ENCODE measurements at places on chromosomes 6 and 20. TPM values are rescaled to one million over a fixed set of nuclear protein-coding genes. Genes with fewer than 3 reads are reported as not detected.

Gene CCM2L
- total RNA-seq: not detected

Gene SRSF12
- total RNA-seq: 3.7 TPM

Gene SLC12A5
- total RNA-seq: 1.7 TPM

Gene OR2J3
- not detected for total RNA-seq

Gene RAET1L
- total RNA-seq: not detected

Gene BMP2
- total RNA-seq: 0.68 TPM

Gene RCAN2
- total RNA-seq: 27.9 TPM

- H3K4me1 ChIP-seq: peaks cover 40% of the 10 kb centered on the region
- H3K36me3 ChIP-seq: peaks cover 7% of the 10 kb centered on the region
- H3K4me3 ChIP-seq: no peak overlapping the region
- H3K27ac ChIP-seq: no peak overlapping the region
These were observed 62.4 kb downstream of the AIG1 start for GRCh38 chr6:143123081-143123480.

DNA sequence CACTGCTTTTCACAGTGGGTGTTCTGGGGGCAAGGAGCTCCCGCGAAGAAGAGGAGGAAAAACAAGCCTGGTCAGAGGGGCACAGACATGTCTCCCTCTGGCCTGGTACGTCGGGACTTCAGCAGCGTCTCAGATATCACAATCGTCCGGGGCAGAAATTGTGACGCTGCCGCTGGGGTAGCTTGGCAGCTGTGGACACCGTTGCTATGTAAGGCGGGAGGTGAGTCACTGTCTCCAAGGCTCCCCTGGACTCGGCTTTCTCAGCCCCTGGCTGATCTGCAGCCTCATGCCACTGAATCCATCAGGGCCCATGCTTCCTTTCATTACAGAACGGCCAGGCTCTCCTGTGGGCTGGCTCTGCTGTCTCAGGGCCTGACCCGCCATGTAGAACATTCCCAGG lies 98.7 kb downstream of the SULF2 start:
- no peaks in the 10 kb centered on the region for H3K36me3 ChIP-seq
- no peak overlapping the region for H3K4me3 ChIP-seq
- H3K27me3 ChIP-seq: peaks cover 2% of the 10 kb centered on the region
- peak; percentile 92 for DNase-seq
- peak overlapping the region; percentile 95 for H3K27ac ChIP-seq

GRCh38 chr6:15313367-15313766 lies 67.5 kb downstream of the JARID2 start:
- no peak overlapping the region for H3K27ac ChIP-seq
- H3K27me3 ChIP-seq: no peaks in the 10 kb centered on the region
- no peaks in the 10 kb centered on the region for H3K36me3 ChIP-seq
- no peak overlapping the region for H3K4me3 ChIP-seq
- DNase-seq: no peak

GRCh38 chr6:147724454-147724853 lies 216.0 kb downstream of the SAMD5 start:
- H3K27me3 ChIP-seq: no peaks in the 10 kb centered on the region
- no peak for DNase-seq
- H3K27ac ChIP-seq: no peak overlapping the region
- H3K4me3 ChIP-seq: no peak overlapping the region
- no peaks in the 10 kb centered on the region for H3K4me1 ChIP-seq

DNA sequence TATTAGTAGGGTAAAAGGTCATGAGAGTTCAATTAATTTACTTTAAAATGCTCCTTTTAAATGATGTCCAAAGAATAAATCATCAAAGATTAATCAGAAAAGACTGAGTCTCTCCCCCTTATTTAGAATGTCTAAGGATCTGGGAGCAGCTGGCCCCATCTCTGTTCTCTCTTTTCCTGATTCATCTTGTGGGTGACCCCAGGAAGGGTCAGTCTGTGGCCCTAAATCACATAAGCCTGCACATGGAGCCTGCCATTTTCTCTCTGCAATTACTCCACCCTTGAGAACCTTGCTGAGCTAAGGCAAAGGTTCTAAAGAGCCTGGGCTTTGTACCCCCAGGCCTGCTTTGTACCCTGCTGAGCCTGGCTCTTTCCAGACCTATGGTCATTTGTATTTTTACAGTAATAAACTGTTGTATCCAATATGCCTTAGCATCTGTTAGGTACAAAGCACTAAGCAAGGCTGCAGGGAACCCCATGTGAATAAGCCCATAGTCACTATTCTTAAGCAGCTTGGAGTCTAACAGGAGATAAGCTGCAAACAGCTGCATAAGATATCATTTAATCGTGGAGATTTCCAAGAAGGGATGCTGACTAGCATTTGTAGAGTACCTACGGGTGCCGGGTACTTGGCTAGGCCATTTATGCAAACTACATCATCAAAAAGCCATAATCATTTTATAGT lies 431.0 kb upstream of the MARCKS start:
- H3K27me3 ChIP-seq: no peaks in the 10 kb centered on the region
- H3K36me3 ChIP-seq: peaks cover 2% of the 10 kb centered on the region
- peaks cover 4% of the 10 kb centered on the region for H3K4me1 ChIP-seq
- no peak overlapping the region for H3K27ac ChIP-seq

- peak overlapping the region; percentile 56 for H3K4me3 ChIP-seq
- H3K27me3 ChIP-seq: peaks cover 69% of the 10 kb centered on the region
- DNase-seq: no peak
- H3K36me3 ChIP-seq: no peaks in the 10 kb centered on the region
These were observed 872 bp upstream of the RIMS4 start for GRCh38 chr20:44811150-44811685.

DNA sequence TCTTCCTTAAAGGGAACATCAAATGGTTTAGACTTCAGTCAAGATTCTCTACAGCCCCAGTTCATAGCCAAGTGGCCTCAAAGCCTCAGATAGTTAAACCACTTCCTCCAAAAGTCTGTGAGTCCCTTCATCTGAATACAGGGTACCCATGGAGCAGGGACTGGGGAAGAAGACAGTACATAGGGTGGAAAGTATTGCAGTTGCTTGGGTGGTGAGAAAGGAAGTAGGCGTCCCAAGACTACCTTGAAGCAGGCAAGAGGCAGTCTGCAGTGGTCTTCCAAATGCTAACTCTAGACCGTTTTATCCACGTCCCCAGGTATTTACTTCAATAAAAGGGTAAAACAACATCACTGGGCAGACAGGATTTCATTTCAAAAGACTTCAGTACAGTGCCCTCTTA lies 2.0 kb downstream of the FYN start:
- peaks cover 37% of the 10 kb centered on the region for H3K4me1 ChIP-seq
- peak overlapping the region; percentile 96 for H3K4me3 ChIP-seq
- peaks cover 2% of the 10 kb centered on the region for H3K36me3 ChIP-seq
- peak overlapping the region; percentile 95 for H3K27ac ChIP-seq
- H3K27me3 ChIP-seq: no peaks in the 10 kb centered on the region

DNA sequence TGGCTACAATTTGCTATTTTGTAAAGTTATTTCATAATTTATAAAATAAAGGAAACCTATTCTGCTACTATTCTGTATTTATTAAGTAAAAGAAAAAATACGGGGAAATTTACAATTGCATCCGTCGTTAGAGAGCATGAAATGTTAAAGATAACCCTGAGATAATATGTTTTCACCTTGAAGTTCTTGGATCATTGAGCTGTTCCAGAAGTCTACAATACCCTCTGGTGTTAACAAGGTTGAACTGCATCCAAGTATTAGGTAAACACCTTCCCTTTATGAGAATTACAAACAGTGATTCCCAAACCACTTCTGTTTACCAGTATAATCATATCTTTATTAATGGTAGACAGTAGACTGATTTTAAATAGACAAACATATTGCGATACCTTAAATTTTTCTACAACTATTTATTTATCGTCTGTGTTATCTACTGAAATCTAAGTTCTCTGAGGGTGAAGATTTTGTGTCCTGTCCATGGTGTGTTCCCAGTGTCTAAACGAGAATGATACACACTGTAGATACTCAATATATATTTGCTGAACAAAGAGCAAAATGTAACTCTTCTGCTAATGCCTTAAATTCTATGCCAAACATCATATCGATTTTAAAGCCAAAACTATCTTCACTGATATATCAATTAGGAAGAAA lies 28.2 kb downstream of the TBC1D32 start:
- peaks cover 5% of the 10 kb centered on the region for H3K36me3 ChIP-seq
- H3K27me3 ChIP-seq: no peaks in the 10 kb centered on the region
- H3K4me3 ChIP-seq: no peak overlapping the region
- no peak for DNase-seq
- H3K4me1 ChIP-seq: peaks cover 19% of the 10 kb centered on the region

- H3K4me3 ChIP-seq: no peak overlapping the region
- H3K36me3 ChIP-seq: no peaks in the 10 kb centered on the region
- no peaks in the 10 kb centered on the region for H3K27me3 ChIP-seq
- DNase-seq: peak; percentile 75
These were observed 25.0 kb downstream of the MAP1LC3A start for GRCh38 chr20:34583544-34583943.

DNA sequence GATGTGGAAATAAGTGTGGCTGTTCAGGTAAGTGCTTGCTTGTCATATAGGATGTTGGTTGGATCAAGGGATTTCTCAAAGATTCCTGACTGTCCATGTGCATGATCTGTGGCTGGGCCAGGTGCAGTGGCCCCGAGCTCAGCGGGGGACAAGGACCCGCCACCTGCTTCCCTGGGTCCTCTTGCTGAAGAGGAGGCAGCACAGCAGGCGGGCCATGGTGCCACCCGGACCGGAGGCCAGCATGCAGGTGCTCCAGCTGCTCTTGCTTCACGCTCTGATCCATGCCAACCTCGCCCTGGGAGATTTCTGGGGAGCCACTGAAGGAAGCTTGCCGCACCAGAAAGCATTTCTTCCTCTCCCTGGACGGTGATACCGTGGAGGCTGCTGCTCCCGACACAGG lies 173.8 kb downstream of the HIVEP2 start:
- H3K27ac ChIP-seq: no peak overlapping the region
- no peaks in the 10 kb centered on the region for H3K4me1 ChIP-seq
- H3K27me3 ChIP-seq: no peaks in the 10 kb centered on the region
- DNase-seq: no peak

- H3K4me3 ChIP-seq: no peak overlapping the region
- H3K27ac ChIP-seq: no peak overlapping the region
- no peaks in the 10 kb centered on the region for H3K36me3 ChIP-seq
- H3K4me1 ChIP-seq: no peaks in the 10 kb centered on the region
- DNase-seq: no peak
- H3K27me3 ChIP-seq: peaks cover 24% of the 10 kb centered on the region
These were observed 31.5 kb downstream of the SLC16A10 start for GRCh38 chr6:111118826-111119225.

DNA sequence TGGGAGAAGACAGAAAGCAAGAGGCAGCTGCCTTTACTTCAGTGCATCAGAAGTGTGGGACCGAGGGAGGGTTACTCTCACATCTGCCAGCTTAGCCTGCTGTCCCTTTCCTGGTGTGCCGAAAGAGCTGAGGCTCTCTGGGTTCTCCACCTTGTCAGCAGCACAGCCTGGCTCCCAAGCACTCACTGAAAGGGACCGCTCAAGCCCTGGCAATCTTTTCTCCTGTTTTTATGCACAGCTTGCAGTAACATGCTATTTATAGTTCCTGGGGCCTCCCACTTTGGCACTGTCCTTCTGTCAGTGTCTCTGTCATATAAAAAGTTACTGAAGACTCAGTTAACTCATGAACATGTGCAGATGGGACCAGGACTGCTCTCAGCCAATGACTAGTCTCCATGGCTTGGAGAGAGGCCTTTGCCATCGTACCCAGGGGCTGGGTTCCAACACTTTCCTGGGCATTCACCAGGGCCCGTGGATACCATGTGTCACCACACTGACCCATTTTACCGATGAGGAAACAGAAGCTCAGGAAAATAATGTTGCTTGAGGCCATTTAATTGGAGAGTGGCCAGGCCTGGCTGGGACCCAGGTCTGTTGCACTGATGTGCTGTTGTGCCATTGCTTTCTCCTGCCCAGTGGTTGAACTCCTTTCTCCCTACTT lies 46.2 kb downstream of the PANK2 start:
- no peak for DNase-seq
- peaks cover 25% of the 10 kb centered on the region for H3K36me3 ChIP-seq
- H3K4me3 ChIP-seq: no peak overlapping the region
- no peak overlapping the region for H3K27ac ChIP-seq

- H3K4me3 ChIP-seq: no peak overlapping the region
- H3K27ac ChIP-seq: no peak overlapping the region
- H3K4me1 ChIP-seq: peaks cover under 1% of the 10 kb centered on the region
- no peaks in the 10 kb centered on the region for H3K36me3 ChIP-seq
- peaks cover 48% of the 10 kb centered on the region for H3K27me3 ChIP-seq
- DNase-seq: no peak
These were observed 8.5 kb upstream of the SLCO4A1 start for GRCh38 chr20:62633598-62634329.

DNA sequence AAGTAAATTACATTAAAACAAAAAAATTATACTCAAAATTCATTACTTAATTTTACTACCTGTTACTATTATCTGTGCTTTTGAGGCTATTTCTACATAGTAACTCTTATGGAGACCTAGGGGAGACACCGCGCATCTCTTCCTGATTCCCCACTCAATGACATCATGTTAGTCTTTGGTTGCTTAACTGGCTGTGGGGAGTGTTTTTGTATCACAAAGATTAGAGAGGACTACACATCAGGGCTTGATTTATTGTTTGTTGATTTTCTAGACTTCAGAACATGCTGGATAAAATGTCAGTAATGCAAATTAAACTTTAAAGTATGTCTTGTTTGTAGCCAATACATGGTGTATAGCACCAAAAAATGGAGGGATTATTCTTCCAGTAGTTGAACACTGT lies 26.0 kb downstream of the SLC2A10 start:
- H3K36me3 ChIP-seq: peaks cover 17% of the 10 kb centered on the region
- no peak overlapping the region for H3K4me3 ChIP-seq
- DNase-seq: no peak
- no peak overlapping the region for H3K27ac ChIP-seq
- H3K4me1 ChIP-seq: no peaks in the 10 kb centered on the region
- peaks cover 10% of the 10 kb centered on the region for H3K27me3 ChIP-seq

GRCh38 chr6:169337886-169338445 lies 84.3 kb upstream of the THBS2 start:
- no peaks in the 10 kb centered on the region for H3K4me1 ChIP-seq
- DNase-seq: no peak
- no peak overlapping the region for H3K27ac ChIP-seq

- H3K4me1 ChIP-seq: peaks cover 2% of the 10 kb centered on the region
- no peak overlapping the region for H3K4me3 ChIP-seq
- no peak for DNase-seq
- peaks cover 55% of the 10 kb centered on the region for H3K36me3 ChIP-seq
- H3K27me3 ChIP-seq: no peaks in the 10 kb centered on the region
These were observed 63.0 kb downstream of the FAM229B start for GRCh38 chr6:112150363-112150762.

GRCh38 chr20:17867131-17867925 lies 101.3 kb downstream of the SNX5 start:
- DNase-seq: no peak
- no peak overlapping the region for H3K4me3 ChIP-seq
- H3K36me3 ChIP-seq: no peaks in the 10 kb centered on the region
- peaks cover 16% of the 10 kb centered on the region for H3K27me3 ChIP-seq

DNA sequence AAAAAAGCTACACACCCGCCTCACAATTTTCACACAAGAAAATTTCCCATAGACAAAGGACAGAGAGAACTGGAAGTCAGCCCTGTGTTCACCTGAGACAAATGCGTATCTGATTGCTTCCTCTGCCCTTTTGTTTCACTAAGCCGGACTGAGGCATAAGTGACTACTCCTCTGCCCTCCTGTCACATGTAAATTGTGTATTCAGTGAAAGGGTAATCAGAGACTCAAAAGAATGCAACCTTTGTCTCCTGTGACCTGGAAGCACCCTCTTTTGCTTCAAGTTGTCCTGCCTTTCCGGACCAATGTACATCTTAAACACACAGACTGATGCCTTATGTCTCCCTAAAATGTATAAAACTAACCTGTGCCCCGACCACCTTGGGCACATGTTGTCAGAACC lies 483.8 kb upstream of the EYS start:
- H3K4me3 ChIP-seq: no peak overlapping the region
- H3K4me1 ChIP-seq: no peaks in the 10 kb centered on the region
- DNase-seq: no peak
- no peak overlapping the region for H3K27ac ChIP-seq
- no peaks in the 10 kb centered on the region for H3K36me3 ChIP-seq
- no peaks in the 10 kb centered on the region for H3K27me3 ChIP-seq

All from osteocyte (in vitro differentiated cells).